Stimulated activated CD4-positive, alpha-beta T cell treated with anti-CD3 and anti-CD28 coated beads, Interleukin-15, amount 100 ng/mL, for 48 hours (primary cell): ENCODE measurements at places on chromosomes 7 and 10.

DNA sequence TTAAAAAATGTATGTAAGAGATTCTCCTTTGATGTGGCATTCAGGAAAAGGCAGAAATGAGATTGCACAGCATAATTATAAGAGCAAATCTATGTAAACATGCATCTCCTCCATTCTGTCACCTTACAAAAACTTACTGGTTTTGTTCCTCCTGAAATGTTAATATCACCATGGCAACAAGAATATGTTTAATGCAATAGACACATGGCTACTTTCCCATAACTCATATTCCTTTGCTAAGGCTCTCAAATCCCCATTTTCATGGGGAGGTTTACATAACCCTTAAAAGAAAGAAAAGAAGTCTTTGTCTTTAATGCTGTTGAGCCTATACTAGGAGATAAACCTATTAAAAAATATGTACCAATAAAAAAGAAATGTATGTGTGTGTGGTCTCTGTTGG is 136.2 kb downstream of the ANK3 start:
- DNase-seq, result no peak

GRCh38 chr7:135204341-135204749 is 7.0 kb downstream of the WDR91 start:
- DNase-seq, result no peak

DNA sequence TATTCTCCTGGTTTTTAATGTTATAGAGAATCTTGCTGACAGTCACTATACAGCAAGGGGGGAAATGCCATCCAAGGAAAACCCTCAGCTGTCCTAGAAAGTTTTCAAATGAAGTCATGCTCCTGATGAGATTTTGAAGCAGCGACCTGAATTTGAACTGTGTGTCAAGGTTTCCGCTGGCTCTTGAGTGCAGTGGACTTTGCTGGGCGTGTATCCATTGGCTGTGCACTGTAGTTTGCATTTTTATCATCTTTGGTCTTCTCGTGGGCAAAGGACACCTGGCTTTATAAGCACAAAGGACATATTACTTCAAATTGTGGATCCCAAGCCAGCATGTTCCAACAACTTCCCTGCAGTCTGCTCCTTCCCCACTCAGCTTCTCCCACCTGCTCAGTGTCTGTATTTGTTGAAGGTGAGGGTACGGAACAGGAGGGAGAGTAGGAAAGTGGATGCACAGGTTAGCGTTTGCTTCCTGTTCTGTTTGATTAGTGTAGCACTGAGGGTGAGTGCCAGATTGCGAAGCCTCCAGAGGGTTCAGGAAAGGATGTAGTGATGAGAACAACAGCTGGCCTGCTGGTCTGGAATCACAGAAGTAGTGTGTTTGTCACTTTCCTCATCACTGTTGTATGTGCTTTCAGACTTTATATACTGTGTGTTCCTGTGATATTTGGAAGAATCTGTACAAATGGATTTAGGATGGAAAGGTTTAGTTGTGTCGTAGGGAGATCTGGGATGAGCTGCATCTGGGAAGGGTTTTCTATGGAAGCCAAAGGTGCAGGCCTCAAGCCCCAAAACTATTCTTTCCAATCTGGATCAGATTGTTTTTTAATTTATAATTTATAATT is 204.8 kb downstream of the BMPER start:
- DNase-seq, result no peak

DNA sequence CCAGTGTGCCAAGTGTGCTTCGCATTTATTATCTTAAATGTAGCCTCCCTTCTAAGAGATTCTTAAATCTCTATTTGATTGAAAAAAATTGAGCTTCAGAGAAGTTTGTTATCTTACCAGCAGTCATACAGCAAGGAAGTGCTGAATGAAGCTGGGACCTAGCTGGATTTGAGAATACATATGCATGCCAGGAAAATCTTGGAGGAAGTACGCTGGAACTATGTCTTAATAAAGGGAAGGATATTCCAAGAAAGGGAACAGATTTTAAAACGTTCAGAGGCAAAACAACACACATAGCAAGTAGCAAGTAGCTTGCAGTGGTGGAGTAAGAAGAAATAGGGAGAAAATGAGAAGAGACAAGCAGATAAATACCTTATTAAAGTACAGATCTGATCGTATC is 1.5 kb downstream of the CFAP70 start:
- no peak for DNase-seq

DNA sequence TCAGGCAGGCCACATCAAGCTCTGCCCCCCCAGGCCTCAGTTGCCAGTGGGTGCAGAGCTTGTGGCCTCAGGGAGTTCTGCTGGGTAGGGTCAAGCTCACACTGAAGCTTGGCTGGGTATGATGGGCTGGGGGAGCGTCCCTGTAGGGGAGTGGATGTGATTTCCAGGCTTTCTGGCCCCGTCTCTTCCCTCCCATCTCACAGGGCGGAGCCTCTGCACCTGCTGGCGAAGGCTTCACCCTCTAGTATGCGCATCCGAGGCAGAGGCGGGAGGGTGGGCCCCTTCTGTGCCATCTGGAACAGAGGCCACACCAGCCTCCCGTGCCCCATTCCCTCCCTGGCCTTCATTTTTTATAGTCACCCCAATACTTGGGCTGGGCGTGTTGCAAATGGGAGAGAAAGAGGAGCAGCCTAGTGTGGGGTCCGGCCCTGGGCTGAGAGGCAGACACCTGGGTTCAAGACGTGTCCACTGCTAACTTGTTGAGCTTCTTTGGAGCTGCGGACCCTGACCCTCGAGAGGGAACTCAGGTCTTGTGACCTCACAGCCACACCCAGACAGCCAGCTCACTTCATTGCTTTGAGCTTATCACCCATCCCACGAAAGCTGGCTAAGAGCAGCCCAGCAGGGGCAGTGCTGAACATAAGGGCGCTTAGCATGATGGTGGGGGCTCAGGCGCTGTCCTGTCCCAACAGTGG is 2.3 kb downstream of the AQP1 start:
- no peak for DNase-seq

DNA sequence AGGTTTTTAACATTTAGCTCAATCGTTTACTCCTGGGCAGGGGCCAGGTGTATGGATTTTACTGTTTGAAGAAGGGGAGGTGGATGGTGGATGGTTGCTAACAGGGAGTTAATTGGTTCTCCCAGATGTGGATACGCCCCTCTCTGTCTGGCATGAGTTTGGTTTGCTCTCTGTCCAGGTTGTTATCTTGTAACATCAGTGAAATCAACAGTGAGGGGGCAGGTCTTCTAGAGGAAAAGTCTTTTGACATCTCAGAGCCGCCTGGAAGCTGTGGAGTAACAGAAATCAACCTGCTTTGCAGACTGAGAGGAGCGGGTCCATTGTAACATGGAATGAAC is 243.4 kb downstream of the MGMT start:
- DNase-seq, result no peak

DNA sequence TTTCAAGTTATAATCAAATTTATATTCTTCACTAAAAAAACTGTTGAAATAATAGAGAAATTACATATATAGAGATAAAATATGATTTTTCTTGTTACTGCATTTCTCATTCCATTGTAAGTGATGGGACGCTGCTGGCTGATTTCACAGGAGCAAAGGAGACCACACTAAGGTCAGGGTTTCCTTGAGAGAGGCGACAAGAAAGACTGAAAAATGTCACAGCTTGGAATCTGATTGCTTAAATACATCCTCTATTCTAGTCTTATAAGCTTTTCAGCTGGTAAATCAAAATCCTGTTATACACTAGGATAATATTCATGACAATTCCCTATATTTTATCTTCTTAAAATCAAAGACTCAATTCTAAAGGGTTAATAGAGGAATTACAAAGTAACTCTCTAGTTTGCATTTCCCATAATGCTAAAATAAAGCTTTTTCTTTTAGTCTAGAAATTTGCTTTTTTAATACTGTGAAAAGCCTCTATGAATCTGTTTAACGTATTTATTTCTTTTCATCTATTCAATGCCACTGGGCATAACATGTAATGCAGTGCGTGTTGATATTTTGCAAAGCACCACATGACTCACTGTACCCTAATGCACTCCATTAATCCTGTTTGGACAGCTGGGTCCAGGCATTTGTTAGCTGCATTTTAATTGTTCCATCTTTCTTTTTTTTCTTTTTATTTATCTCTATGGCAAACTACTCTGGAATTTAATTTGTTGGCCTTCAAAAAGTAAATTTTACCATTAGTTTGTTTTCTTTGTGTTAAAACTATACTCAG is 81.7 kb downstream of the RNF32 start:
- no peak for DNase-seq

DNA sequence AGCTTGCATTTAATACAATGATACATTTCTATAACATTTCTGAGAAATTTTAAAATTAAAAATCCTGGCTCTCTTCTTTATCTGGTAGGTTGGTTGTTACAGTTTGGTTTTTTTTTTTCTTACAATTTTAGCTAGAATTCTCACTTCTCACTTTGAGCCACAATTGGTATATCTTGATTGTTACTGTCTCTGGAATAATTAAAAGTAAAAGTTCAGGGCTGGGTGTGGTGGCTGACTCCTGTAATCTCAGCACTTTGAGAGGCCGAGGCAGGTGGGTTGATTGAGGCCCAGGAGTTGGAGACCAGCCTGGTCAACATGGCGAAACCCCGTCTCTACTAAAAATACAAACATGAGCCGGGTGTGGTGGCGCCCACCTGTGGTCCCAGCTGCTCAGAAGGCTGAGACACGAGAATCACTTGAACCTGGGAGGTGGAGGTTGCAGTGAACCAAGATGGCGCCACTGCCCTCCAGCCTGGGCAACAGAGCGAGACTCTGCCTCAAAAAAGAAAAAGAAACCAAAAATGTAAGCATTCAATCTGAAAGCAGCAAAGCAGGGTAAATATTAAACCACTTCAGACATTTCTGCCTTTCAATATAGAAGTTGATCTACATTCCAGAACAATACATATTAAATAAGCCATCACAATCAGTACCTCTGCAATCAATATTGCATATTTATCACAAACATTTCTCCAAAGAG is 88.6 kb upstream of the PFKP start:
- DNase-seq, result no peak

GRCh38 chr10:132363921-132364593 is 32.1 kb downstream of the LRRC27 start:
- DNase-seq, result no peak

DNA sequence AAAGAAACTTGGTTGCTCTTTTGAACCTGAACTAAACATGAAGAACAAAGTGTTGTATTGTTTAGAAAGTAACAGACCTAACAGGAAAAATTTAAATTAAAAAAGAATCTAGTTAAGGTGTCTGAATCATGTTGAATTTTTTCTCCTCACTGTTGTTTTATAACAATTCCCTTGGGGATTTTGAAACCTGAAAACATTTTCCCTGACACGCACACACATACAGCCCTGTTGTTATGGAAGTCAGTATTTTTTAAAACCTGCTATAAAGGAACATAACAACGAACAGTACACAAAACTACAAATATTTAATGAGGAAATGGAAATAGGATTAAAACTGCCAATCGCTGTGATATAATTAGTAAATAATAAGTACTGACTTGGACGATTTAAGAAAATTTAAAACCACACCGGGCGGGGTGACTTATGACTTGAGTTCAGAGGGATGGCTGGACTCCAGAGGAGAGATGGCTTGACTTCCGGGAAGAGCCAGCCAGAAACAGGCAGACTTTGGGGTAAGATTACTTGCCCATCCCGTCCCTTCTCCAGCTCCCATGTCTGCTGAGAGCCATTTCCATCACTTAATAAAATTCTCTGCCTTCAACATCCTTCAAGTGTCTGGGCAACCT is 16.2 kb upstream of the SPOCK2 start:
- no peak for DNase-seq

DNA sequence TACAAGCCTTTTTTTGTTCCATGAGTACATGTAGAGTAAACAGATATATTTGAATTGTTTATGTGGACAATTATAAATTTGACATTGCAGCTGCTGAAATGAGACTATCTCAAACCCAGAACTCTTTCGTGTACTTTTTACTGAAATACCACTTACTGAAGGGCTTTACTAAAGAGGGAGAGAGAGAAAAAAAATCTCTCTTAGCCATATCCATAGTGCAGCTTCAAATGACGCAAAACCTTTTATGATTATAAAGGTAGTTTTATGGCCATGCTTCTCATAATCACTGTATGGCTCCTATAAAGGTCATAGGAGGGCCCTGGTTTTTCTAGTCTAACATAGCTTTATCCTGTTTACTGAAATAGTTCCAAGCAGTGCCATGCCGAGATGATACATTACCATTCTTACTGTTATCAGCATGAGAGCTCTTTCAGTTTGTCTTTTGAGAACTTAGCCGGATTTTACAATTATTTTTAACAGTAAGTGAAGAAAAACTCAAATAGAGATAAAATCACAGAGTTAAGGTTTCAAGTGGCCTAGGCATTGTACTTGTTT is 35.1 kb downstream of the KCND2 start:
- DNase-seq, result no peak

DNA sequence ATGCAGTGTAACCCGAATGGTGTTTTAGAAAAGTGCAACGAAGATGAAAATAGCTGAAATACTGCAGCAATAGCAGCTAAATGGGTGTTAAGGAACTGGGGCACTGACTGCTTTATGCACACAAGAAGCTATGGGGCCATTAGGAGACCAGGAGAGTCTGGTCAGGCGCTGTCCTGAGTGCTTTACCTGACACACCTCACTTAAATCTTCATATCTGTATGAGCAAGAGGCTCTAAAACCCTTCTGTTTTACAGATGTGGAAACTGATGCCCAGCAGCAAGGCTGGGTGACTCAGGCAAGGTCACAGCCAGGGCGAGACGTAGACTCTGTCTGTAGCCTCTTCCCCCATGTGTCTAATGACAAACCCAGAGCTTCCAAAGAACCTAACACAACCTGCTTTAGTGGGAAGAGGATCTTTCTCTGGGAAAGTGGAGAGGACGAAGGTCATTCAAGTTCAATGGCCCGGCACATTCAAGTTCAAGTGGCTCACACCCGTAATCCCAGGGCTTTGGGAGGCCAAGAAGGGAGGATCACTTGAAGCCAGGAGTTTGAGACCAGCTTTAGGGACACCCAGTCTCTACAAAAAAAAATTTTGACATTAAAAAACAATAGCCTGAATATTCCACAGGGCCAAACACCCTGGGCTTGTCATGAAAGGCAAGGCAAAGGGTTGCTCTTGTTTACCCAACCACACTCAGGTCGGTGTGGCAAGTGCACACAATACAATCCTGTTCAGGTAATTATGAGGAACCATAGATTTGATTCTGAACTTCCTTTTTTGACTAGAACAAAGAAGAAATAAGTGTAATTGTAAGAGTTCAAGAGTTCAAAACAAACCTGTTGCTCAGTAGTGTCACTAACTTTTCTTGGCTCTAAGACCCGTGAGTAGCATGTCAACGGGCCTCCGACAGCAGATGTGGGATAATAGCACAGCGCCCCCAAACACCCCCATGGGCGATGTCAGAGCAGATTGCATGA is 53.7 kb upstream of the KLF6 start:
- no peak for DNase-seq
